ENCODE measurements at places on chromosomes 12 and 14.

DNA sequence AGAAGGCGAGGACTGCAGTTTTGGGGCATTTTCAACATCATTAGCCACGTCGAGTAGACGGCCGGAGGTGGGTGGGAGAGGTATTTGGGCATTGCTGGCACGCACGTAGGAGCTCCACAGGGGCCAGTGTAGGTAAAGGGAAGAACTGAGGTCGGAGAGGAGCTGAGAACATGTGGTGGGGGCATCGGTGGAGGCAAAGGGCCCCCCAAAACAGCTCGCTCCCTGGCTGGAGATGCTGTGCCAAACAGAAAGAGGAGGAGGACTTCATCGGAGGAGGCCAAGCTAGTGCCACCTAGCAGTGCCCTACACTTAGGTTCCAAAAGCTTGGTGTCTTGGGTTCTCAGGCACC, 52.0 kb upstream of the PPP2R5C start:
- no peak for DNase-seq

DNA sequence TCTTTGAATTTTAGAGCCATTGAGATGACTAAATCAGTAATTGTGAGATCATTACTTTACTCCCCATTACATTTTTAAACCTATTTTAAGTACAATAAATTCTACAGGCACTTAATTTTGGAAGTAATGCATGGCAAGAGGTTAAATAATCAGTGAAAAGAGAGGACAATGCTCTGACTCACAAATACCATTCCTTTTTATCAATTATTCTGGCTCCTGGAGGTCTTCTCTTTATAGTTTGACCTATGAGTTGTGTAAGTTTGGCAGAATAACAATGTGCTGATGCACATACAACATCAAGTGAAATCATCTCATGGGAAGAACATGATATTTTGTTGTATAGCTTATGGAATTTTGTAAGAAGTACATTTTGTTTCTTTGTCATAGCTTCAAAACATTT, 166.7 kb downstream of the TMTC3 start:
- no peak for DNase-seq

GRCh38 chr12:71942259-71942658, 3.6 kb downstream of the TPH2 start:
- DNase-seq, result no peak

DNA sequence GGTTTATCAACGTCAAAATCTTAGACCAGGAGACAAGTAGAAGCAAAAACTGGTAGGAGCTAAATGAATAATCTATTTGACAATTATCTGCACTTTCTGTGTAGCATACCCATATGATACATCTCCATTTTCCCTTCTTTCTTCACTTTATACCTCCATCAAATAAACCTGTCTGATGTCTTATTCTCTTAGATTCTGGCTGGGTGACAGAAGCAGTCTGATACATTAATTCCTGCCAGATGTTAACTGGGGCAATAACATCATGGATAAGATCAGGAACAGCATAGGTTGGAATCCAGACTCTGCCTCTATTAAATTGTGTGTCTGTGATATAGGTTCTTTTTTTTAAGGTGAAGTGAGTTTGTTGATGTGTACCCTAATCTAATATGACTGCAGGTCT, 11.7 kb upstream of the RERG start:
- DNase-seq, result no peak

GRCh38 chr12:2854669-2855453, 2.0 kb downstream of the TEX52 start:
- no peak for DNase-seq

All from CD4-positive, alpha-beta T cell treated with Interferon alpha-2 for 1 hour (primary cell).